Stimulated activated CD4-positive, alpha-beta T cell treated with anti-CD3 and anti-CD28 coated beads, Interleukin-12 subunit alpha, Interleukin-12 subunit beta, amount 100 ng/mL, for 48 hours (primary cell): ENCODE measurements at places on chromosomes 12 and 14.

DNA sequence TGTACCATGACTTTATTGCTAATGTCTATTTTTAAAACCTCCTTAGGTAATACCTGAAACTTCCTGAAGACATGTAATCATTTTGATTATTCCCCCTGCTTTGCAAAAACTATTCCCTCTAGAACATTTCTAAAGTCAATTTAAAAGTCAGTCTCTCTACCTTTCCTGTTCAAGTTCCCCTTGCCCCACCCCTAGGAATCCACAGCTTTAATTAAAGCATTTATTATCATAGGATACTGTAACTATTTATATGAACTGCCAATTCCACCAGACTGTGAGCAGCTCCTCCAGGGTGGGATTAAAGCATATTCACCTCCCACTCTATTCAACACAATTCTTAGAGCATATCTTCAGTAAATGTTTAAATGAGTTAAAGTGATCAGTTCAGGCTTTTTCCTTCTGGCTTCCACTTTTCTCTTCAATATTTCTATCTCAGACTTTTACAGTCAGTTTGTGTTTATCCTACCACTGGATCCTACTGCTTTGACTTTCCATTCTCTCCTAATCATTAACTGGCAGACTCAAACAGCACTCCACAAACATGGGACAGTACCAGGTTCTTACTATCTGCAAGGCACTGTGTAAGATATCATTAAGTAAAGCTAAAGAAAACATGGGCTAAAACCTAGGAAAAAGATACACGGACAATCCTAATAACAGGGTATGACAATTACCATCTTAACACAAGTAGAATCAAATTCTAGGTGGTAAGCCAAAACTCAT, 39.1 kb downstream of the PTPN21 start:
- DNase-seq, result no peak

- DNase-seq, result no peak
Measured at GRCh38 chr14:34211732-34212131, 250.3 kb downstream of the SPTSSA start.

- peak; percentile 49 for DNase-seq
Measured at GRCh38 chr12:109981311-109981710, 14.9 kb downstream of the GIT2 start.

DNA sequence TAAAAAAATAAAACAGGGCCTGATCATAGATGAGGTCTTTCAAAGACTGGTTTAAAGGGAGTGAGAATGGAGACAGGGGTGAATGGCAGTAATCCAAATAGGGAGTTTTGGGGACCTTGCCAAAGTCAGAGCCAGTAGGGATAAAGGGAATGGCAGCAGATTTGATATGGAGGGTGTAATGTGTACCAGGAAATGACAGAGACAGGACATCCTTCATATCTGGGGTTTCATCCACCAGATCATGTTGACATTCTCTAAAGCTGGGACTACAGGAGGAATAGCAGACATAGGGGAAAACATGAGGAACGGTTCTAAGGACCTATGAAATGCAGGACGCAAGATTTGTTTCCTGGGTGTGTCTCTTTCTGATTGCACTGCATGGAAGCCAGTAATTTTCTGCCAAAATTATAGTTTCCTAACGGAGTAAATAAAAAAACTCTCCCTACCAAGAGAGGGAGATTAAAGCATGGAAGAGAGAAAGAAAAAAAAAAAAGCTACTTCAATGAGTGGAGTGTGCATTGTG, 169.9 kb downstream of the PRKD1 start:
- DNase-seq, result no peak

GRCh38 chr14:99093532-99094517, 178.2 kb downstream of the BCL11B start:
- DNase-seq, result no peak

- no peak for DNase-seq
Measured at GRCh38 chr12:58034311-58034710, 92.9 kb downstream of the ATP23 start.

DNA sequence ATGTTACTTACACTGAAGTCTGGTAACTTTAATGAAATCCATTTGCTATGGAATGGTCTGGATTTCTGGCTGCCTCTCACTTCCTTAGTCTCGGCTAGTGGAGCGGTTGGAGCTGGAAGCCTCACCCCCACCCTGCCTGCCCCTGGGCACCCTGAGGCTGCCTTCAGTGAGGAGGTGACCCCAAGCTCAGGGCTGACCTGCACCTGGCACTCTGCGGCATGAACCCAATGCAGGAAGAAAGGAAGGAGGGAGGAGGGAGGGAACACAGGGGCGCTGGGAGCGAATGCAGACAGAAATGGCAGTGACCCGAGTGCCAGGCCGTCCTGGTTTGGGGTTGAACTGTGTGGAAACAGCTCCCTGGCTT, 353.1 kb downstream of the TMEM121 start:
- no peak for DNase-seq

- no peak for DNase-seq
Measured at GRCh38 chr14:97387252-97387874, 590.2 kb downstream of the VRK1 start.

- no peak for DNase-seq
Measured at GRCh38 chr14:103071544-103072251, 12.3 kb upstream of the LBHD2 start.

- no peak for DNase-seq
Measured at GRCh38 chr12:573232-573631, 90.0 kb downstream of the NINJ2 start.

GRCh38 chr12:33052141-33053051, 155.8 kb upstream of the PKP2 start:
- no peak for DNase-seq

- no peak for DNase-seq
Measured at GRCh38 chr14:35391388-35391710, 13.2 kb downstream of the NFKBIA start.

DNA sequence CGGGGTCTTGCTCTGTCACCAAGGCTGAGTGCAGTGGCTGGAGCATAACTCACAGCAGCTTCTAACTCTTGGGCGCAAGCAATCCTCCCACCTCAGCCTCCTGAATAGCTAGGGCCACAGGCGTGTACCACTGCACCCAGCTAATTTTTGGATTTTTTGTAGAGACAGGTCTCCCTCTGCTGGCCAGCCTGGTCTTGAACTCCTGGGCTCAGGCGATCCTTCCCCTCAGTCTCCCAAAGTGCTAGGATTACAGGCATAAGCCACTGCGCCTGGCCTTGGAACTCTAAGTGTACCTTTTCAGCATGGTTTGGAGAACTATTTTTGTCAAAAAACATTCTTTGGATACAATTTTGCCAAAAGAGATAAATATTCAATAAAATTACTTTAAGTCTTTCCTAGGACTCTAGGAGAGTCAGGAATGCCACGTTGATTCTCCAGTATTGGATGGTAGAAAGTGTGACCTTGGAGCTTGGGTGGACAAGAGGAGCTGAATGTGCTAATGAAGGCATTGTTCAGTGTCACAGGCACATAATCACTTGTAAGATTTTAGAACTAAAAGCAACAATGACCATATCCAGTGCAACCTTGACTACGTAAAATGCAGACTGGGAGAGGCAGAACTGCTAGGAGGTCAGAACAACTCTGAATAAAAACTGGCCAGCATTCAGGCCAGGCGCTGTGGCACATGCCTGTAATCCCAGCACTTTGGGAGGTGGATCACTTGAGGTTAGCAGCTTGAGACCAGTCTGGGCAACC, 2.8 kb downstream of the SRSF9 start:
- no peak for DNase-seq

DNA sequence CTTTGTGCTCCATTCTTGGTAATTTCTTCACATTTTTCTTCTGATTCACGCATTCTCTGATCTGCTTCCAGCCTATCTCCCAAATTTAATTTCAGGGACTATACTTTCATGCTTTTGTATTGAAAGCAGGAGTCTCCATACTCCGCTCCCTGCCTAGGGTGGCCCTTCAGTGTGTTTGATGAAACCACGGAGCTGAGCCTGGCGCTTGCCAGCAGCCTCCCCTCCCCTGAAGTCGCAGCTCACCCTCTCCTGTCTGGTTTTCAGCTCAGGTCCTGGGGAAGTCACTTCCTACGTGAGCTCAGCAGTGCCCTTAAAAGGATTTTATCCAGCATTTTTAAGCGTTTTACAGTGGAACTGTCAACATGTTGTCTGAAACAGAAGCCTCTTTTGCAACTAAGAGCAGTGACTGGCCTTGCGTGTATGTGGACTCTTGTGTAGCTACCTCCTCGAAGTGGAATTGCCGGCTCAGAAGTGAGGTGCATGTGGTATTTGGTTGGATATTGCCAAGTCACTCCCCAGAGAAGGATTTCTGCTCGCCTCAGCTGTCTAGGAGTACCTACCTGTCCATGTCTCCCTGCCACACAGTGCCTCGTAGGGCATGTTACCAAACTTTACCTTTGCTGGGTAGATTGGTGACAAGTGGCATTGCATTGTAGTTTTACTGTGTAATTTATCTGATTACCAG, 78.5 kb downstream of the TESC start:
- DNase-seq, result no peak

- DNase-seq, result no peak
Measured at GRCh38 chr12:121121805-121122204, 10.9 kb upstream of the P2RX7 start.

- DNase-seq, result no peak
Measured at GRCh38 chr14:20386276-20386855, 26.9 kb downstream of the TEP1 start.

DNA sequence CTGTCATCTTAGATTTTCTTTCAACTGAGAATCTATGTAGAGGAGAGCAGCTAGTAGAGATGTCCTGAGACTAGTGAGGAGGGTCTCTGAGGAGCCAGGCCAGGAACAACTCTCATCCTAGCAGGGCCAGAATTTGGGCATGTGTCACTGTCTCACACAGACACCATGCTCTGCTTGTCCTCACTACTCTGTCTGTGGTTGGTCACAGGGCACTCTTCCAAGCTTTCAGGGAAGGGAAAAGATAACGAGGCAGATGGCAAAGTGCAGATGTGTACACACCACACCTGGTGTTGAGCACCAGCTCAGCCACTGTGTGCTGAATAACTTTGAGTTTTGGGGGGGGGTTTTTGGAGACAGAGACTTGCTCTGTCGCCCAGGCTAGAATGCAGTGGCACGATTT, 2.5 kb downstream of the SSPN start:
- no peak for DNase-seq

GRCh38 chr12:56768424-56768823, 5.3 kb downstream of the HSD17B6 start:
- DNase-seq, result no peak

DNA sequence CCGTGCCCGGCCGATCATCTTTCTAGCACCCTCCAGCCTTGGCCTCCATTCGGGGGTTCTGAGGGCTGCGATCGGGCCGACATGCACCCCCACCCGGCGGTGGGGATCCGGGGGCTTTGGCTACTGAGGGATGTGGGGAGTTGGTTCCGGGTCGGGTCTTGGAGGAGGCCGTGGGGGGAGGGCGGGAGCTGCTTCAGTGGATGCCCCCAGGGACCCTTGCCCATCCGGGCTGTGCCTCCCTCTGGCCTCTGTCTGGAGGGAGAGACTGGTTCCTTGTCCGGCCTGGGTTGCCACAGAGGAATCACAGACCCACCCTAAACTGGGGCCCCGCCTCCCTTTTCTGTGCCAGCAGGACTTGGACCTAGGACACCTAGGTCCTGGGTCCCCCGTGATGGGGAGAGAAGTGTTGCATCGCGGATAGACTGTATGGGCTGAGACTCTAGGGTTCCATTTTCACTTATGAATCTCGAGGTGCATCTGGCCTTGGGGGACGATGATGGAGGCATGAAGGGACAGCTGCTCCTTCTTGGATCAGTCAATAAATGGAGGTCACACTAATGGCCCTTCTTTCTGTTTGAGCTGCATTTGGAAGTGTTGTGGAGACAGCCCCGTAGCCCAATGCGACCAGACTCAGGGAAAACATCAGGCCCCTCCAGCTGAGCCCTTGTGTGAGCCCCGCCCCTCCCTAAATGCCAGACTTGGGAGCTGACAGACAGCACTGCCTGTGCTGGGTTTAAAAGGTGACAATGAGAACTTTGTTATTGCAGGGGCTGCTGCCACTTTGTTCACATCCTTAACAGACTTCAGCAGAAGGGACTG, 577 bp downstream of the DTX3 start:
- no peak for DNase-seq

DNA sequence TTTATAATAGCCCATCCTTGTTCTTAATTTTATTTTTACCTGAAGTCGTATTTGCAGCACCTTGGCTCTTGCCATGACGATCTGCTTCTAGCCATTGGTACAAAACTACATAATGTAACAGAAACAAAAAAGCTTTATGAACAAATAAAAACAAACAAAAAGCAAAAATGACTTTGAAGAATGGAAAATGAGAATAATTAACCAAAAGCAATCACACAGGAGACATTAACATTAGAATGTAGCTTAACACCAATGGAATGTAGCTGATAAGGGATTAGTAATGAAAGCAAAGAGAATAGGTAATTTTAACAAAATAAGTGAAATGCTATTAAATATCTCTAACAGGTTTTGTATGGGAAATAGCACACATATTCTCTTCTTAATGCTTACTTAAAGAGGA, 91.4 kb downstream of the DENND5B start:
- DNase-seq, result no peak

GRCh38 chr12:112833267-112833666, 41.7 kb downstream of the RPH3A start:
- no peak for DNase-seq

DNA sequence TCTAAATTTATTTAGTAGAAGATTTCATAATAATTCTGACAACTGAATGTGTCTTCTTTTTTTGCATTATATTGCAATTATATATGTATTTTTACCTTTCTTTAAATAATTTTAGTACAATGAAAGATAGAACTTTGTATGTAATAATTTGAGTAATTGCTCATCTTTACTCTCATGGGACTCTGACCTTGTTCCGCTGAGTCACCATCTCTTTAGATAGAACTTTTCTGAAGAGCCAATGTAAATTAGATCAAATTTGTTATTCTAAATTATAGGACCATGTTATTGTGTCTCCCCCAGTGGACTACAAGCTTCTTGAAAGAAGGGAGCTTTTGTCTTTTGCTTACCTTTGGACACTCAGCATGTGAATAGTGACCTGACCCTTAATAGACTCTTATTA, 96.1 kb downstream of the TRHDE start:
- no peak for DNase-seq

- no peak for DNase-seq
Measured at GRCh38 chr14:74508844-74509428, 15.4 kb downstream of the ISCA2 start.
